Cortex of kidney (tissue), 1 donor: ENCODE measurements at places on chromosomes 7 and 10.

GRCh38 chr10:48245977-48246376, 28.5 kb downstream of the FRMPD2 start:
- DNase-seq: no peak

GRCh38 chr7:133070562-133070961, 11.3 kb downstream of the CHCHD3 start:
- DNase-seq: no peak

- DNase-seq: no peak
Observed at GRCh38 chr7:30411173-30411572, 67.4 kb downstream of the NOD1 start.

GRCh38 chr7:39168403-39169098, 190.8 kb downstream of the POU6F2 start:
- no peak for DNase-seq

DNA sequence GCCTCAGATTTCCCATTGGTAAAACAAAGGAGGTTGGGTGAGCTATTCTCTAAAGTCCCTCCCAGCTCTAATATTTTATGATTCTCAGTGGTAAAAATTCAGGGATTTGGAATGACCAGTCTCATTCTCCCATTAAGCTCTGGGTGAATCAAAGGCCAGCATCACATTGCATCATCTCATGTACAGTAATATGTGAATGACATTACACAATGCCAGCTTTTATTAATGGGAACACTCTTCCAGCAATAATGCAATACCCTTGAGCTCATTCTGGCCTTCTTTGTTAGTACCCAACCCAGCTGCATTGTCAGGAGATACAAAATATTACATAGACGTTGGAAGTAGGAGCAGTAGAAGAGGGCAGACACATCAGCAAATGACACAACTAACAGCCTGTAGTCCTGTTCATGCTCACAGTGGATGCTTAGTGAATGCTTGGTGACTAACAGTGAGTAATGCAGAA, 100.0 kb upstream of the EGR2 start:
- DNase-seq: no peak

GRCh38 chr7:42856605-42856987, 55.3 kb downstream of the C7orf25 start:
- no peak for DNase-seq

GRCh38 chr7:100897772-100898454, 2.2 kb upstream of the ACHE start:
- no peak for DNase-seq

DNA sequence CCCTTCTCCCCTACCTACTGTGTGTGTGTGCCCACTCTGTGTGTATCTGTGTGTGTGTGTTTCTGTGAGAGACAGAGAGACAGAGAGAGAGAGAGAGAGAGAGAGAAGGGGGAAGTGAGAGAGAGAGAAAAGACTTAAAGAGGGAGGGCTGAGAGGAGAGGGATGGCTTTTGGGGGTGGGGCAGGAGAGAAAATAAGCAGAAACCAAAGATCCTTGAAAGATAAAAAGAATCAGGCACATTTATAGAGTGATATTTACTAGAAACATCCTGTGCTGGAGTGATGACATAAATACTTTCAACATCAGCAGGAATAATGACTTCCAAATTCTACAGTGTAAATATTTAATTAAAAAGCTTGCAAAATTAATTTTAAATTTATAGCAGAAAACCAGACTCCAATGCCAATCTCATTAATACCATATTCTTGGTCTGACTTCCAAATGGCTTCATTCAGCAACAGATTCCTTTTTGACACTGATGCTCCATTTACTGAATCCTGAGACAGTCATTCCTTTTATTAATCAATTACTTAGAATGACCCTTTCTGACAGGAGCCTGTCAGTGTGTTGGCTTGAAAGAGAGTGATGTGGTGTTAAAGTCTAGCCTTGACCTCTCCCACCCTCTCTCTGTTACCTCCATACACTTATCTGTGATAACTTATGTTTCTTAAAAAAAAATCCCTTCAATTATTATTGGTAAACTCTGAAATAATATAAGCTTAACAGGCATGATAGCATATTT, 41.7 kb upstream of the WNT2 start:
- DNase-seq: no peak

- no peak for DNase-seq
Observed at GRCh38 chr7:140053812-140054539, 8.8 kb downstream of the PARP12 start.

- DNase-seq: no peak
Observed at GRCh38 chr7:138396251-138397070, 63.6 kb upstream of the TRIM24 start.

- no peak for DNase-seq
Observed at GRCh38 chr7:71229148-71229547, 97.2 kb downstream of the GALNT17 start.

DNA sequence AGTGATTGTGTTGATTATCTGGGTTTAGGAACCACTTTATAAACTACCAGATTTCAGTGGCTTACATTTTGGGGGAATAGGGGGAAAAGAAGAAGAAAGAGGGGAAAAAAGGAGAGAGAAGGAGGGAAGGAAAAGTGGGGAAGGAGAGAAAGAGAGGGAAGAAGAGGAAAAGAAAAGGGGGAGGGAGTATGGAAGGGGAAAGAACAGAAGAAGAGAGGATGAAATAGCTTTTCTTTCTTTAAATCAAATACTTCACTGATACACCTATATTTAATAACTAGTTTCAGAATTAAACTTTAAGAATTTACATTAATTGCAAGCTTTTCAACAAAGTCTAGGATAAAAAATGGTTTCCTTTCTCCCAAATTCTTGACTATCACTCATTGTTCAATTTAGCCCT, 289.6 kb downstream of the SDHAF3 start:
- DNase-seq: no peak

GRCh38 chr7:130513447-130513846, 21.6 kb downstream of the MEST start:
- no peak for DNase-seq

GRCh38 chr10:96072674-96073073, 29.3 kb downstream of the CCNJ start:
- DNase-seq: no peak

GRCh38 chr10:101816913-101817336, 1.3 kb downstream of the OGA start:
- DNase-seq: no peak

GRCh38 chr10:30671026-30671616, 41.6 kb upstream of the LYZL2 start:
- DNase-seq: no peak

DNA sequence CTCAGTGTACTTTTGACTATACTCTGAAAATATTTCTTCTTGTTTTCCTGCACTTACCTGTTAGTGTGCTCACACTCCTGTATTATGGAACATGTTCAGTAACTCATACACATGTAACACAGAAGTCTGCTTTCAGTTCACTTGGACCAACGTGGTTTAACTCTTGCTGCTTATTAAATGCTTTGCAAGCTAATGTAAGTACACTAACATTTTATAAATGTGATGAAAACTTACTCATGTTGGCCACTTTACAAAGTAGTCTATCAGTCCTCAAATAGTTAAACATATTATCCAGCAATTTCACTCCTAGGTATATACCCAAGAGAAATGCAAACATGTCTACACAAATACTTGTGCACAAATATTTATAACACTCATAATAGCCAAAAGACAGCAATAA, 98.4 kb downstream of the UBE2H start:
- DNase-seq: no peak

- DNase-seq: no peak
Observed at GRCh38 chr10:70508912-70509756, 30.6 kb downstream of the PALD1 start.

- no peak for DNase-seq
Observed at GRCh38 chr10:58404001-58404400, 18.8 kb downstream of the TFAM start.

- no peak for DNase-seq
Observed at GRCh38 chr10:24541239-24541753, 182.4 kb downstream of the ARHGAP21 start.

DNA sequence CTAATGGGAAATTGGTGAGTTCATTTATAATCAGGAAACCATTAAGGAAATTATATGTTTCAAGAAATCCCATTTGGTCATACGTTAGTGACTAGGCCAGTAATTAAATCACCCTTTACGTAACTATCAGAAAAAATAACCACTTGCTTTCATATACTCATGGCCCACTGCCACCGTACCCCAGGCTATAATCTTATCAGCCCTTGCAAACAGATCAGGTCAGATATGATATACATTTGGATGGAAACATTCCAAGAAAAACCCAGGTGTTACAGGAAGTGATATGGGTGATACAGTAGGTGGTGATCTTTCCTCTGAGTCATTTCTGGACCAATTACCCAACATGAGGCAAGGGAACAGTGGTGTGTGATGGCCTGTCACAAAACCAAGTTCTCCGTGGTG, 481.0 kb upstream of the SEMA3A start:
- DNase-seq: no peak

GRCh38 chr10:79285315-79286197, 61.7 kb upstream of the PPIF start:
- no peak for DNase-seq

DNA sequence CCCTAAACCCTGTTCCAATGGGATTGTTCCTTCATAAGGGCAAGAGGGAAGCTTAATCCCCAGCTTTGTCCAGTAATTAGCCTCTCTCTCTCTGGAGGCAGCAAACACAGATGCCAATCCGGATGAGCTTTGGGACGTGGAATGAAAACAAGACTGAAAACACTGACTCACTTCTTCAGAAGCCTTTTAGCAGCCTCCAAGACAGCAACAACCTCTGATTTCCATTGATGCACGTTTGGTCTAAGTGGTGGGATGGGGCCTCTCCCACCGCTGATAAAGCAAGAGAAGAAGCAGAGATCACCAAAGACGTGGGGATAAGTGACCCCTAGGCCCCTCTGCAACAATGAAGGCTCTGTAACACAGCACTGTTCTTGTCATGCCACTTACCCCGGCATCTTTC, 5.8 kb upstream of the GFRA1 start:
- DNase-seq: no peak

DNA sequence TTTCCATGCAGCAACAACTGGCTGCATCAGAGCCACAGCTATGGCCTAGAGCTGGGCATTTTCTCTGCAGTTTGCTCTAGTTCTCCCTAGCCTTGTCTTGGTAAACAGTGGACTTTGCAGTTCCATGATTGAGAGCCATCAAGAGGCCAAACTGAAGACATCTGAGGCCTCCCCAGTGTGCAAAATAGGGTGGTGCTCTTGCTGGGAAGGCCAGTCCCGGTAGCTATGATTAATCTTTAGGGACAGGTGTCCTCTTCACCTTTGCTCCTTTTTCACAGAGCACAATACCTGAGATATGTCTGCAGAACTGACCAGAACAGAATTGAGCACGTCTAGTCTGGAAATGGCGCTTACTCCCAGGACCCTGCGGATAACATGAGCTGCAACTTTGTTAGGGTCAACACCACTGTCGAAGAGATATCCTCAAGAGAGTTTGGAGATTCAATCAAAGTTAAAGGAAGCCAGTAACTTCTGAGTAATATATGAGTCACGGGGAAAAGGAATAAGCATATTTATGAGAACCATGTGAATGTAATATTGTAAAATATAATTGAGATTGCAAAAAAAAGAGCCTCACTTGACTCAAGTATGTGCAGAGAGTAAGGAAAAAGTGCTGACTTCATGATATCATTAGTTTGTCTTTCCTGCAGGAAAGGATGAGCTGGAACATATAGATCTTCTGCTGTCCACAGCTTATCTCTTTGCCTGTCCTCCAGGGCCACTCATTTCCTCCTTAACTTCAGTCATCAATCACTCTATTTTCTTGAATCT, 76.7 kb downstream of the ANK3 start:
- DNase-seq: no peak

DNA sequence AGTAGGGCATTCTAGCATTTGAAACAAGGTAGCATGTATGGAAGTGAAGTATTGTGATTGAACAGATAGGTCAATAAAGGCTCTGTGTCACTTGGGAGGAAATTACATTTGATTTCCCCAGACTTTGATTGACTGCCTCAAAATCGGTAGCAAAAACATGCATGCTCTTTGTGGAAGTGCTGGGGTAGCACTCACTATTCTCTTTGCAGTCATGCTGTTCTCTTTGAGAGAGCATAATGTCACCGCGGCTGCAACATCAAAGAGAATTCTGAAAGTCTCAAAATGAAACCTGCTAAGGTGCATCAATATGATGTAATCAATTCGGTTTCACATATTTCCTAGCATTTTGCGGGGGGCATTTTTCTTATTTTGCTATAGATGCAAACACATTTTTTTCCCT, 64.2 kb downstream of the ARMC3 start:
- no peak for DNase-seq

DNA sequence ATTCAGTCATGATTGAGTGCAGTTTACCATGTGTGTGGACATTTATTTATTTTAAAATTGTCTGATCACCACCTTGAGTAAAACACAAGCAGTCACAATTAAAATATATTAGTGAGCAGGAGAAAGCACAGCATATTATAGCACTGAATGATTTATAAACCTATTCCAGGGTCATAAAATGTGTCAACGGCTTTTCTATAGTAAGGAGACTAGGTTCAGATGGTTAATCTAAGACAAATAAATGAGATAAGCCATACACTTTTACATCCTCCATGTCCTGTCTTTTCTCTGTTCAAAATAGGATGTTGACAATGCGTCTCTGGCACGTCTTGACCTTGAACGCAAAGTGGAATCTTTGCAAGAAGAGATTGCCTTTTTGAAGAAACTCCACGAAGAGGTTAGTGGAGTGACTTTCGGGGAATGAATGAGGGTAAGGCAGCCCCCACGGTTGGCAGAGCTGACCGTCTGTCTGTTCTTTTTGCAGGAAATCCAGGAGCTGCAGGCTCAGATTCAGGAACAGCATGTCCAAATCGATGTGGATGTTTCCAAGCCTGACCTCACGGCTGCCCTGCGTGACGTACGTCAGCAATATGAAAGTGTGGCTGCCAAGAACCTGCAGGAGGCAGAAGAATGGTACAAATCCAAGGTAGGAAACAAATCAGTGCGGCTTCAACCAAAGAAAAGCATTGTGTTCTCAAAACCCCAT, 5.4 kb downstream of the VIM start:
- no peak for DNase-seq

DNA sequence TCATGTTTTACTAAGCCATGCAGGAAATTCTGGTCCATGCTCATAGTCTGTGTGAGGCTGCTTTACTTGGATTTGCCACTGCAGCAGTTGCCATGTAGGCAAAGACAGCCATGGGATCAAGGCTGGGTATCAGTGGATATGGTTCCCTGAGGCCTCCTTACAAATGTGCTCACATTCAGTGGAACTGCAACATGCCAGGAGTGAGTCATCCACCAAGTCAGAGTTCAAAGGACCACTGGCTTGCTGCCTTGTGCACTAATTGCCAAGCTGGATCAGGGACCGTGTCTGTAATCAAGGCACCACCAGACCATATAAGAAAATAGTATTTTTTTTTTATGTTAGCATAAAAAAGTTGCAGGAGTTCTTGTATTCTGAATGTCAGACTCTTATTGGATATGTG, 101.0 kb downstream of the CDCA7L start:
- DNase-seq: no peak
